ENCODE measurements at places on chromosomes 7 and 10. TPM values are rescaled to one million over a fixed set of nuclear protein-coding genes. Genes with fewer than 3 reads are reported as not detected.

Gene CYP3A7
- not detected for total RNA-seq

Gene ELN
- total RNA-seq = 44.8 TPM

Gene BLNK
- 38.8 TPM for total RNA-seq

Gene MYPN
- 0.06 TPM for total RNA-seq

Gene ZPBP
- total RNA-seq = 0.22 TPM

Gene TMEM140
- total RNA-seq = 31.3 TPM

Gene GRID2IP
- total RNA-seq = 0.76 TPM

- no peak for DNase-seq
Observed at GRCh38 chr10:79005126-79005810, 63.5 kb upstream of the ZMIZ1 start.

GRCh38 chr10:10209167-10209566, 808.5 kb upstream of the CELF2 start:
- DNase-seq = no peak

GRCh38 chr10:22761569-22762220, 47.3 kb upstream of the PIP4K2A start:
- DNase-seq = no peak

GRCh38 chr10:8633909-8634308, 579.4 kb downstream of the GATA3 start:
- no peak for DNase-seq

GRCh38 chr7:9945857-9946256, 1027.8 kb upstream of the PHF14 start:
- no peak for DNase-seq

GRCh38 chr7:154440651-154441050, 388.5 kb downstream of the DPP6 start:
- no peak for DNase-seq

DNA sequence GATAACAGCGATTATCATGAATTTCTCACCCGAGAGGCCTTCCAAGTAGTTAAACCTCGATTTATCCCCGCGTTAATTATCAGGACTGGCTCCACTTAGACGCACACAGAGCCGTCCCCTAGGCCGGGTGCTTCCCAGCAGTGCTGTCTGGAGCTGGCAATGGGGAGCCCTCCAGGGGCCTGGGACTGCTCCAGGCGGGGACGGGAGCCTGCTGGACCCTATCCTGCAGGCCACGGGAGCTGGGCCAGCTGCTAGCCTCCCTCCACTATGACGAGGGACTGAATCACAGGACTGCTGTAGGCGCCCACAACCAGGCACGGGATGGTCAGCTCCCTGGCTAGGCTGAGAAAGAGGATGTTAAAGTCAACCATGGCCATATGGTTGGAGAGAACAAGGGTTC, 229.1 kb downstream of the ELFN1 start:
- DNase-seq = no peak

DNA sequence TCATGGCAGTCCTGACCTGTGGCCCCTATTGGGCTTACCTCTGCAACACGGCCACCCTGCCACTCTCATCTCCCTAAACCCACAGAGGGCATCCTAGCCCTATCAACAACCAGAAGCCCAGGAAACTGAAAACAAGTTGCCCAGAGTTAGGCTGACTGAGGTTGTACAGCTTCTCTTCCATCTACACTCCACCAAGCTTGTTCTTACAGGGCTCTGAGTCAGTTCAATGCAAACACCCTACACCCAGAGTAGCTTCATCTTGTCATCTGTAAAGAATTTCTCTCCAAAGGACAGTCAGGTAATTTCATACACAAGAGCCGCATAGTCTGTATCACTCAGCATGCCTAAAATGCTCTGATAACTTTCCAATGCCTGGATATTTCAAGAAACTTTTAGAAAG, 175.4 kb downstream of the ARID5B start:
- DNase-seq = no peak

DNA sequence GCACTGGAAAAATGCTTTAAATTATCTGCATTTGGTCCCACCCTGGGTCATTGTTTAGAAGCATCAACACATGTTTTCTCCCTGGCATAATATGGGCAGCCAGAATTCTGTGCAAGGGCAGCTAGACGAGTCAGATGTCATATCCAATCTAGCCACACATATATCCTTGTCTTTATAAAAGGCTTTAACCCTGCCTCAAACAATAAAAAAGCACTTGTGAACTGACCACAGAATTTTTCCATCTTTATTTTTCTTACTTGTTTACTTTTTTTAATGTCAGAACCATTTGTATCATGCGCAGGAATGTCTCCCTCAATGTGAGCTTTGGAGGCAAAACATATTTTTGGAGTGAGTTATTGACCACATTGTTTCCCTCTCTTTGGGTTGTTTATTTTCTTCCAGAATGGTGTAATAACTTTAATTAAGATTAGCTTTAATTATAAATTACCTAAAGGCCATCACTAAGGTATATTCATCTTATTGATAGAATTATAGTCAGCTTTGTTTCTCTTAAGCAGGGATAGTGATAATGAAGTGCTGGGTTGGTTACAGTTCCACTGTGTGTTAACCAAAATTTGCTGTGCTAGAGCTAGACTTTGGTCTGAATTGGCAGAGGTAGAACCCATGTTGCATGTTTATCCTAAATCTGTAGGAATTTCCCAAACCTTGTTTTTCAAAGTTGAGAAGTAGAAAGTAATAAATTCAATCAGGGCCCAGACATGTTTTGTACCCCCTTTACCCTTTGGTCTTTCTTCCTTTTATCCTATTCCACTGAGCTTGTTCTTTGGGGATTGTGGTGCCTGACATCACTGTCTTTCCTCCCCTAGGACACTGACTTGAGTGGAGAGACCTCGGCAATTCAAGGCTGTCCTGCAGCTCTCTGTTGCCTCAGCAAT, 1078.4 kb downstream of the KCNMA1 start:
- DNase-seq = no peak

DNA sequence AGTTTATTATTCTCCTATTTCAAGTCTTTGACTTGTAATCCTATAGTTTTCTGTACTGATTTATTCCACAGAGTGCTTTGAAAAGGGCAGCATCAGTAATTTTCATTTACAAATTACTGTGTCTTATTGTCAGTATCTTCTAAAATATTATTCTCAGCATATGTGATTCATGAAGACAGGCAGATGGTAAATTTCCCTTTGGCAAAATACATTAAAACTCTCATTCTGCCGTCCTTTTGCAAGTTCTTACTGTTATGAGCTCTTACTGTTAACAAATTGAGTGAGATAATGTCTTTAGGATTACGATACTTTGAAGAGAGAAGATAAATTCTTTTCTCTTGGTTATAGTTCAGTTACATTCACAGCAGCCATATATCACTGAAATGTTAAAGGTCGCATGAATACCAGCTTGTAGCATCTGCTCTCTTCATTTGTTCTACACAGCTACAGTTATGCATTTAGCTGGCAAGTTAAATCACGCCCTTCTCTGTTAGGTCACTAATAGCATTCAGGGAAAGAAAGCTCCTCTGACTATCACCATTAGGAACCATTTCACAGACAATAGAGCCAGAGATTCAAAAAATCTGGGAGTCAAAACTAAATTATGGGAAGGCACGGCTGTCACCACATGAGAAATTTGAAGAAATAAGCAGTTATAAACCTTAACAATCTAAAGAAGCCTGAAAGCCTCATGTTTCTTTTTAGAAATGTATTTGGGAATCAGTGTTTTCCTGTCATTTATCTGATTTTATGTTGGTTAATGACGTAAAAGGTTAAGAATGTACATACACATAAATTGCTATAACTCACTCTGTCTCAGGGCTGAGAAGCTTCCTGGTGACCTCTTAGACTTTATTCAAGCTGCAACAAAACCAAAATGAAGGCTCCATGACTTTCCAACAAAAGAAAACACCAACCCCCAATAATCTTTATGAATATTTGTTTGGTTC, 109.6 kb upstream of the SP4 start:
- no peak for DNase-seq

- DNase-seq = peak; percentile 73
Observed at GRCh38 chr10:131803860-131804425, 96.9 kb upstream of the PPP2R2D start.

DNA sequence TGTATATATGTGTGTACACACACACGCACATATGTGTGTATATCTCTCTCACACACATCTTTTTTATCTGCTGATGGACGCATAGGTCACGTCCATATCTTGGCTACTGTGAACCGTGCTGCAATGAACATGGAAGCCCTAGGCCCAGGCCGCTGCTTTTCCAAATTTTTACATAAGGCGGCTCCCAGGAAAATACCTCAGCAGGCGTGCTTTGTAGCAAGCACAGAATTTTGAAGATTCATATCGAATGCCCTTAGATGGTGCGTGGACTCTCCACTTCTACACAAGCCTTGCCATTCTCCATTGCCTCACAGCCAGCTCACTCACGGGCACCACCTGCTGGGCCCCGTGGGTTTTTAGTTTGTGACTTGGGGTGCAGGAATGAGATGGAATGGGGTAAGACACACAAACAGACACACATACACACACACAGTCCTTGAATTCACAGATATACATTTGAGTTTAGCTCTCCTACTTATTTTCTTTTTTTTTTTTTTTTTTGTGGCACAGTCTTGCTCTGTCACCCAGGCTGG, 57.9 kb upstream of the RNF32 start:
- no peak for DNase-seq

DNA sequence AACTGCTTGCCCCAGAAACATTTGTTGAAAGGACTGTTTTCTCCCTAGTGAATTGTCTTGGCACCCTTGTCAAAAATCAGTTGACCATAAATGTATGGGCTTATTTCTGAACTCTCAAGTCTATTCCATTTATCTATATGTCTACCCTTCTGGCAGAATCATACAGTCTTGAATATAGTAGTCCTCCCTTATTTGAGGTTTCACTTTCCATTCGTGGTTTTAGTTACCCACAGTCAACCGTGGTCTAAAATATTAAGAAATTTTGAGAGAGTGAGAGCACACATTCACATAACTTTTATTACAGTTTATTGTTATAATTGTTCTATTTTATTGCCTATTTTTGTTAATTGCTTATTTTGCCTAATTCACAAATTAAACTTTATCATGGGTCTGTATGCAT, 17.4 kb upstream of the CEP41 start:
- no peak for DNase-seq

GRCh38 chr7:104933521-104933988, 80.5 kb upstream of the KMT2E start:
- DNase-seq = no peak
